ENCODE measurements at places on chromosomes 2 and 18.

DNA sequence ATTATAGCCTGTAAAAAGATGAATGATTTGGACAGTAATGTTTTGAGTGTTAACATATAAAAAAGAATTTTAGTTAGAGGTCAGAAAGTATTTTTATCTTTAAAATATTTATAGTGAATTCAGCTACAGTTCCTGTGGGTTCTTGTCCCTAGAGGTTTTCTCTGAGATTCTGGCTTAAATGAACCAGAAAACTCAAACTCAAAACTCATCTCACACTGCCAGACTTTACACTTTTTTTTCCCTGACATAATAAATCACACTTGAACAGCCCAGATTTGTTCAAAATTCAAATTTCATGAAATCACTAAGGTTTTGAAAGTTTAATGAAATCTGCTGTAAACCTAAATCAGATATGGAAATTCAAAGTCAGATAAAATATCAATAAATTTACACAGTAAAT, 92.3 kb downstream of the KCNH7 start:
- no peak for DNase-seq

DNA sequence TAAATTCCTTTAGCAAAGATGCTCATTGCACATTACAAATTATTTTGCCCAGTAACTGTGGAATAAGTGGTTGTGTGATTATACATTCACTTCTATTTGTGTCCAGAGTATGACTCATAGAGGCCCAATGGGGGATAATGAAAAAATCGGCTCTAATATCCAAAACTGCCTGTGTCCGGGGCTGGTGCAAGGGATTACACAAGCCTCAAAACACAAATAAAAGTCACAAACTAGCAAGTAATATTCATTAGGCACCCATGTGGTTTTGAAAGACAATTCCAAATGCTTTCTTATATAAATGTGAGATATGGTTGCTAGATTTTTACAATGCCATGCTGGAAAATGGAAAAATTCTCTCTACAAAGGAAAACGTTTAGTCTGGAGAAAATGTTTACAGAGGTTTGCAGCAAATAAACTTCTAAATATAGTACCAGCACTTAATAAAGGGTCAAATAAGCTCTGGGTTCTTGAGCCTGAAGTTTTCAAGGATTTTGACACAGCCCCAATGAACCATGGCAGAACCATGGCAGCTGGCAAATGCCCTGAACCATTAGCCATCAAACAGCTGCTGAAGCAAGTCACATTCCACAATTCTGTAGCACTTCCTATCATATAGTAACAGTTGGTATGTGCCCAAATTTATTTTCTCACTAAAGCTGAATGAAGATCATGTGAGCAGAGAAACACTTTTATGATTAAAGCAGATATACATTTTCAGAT, 40.5 kb downstream of the IRS1 start:
- no peak for DNase-seq

DNA sequence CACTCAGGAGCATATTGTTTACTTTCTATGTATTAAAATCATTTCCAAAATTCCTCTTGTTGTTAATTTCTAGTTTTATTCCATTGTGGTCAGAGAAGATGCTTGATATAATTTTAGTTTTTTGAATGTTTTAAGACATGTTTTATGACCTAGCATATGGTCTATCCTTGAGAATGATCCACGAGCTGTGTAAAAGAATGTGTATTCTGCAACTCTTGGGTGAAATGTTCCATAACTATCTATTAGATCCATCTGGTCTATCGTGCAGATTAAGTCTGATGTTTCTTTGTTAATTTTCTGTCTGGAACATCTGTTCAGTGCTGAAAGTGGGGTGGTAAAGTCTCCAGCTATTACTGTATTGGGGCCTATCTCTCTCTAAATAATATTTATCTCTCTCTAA, 83.3 kb upstream of the EPAS1 start:
- DNase-seq, result no peak

DNA sequence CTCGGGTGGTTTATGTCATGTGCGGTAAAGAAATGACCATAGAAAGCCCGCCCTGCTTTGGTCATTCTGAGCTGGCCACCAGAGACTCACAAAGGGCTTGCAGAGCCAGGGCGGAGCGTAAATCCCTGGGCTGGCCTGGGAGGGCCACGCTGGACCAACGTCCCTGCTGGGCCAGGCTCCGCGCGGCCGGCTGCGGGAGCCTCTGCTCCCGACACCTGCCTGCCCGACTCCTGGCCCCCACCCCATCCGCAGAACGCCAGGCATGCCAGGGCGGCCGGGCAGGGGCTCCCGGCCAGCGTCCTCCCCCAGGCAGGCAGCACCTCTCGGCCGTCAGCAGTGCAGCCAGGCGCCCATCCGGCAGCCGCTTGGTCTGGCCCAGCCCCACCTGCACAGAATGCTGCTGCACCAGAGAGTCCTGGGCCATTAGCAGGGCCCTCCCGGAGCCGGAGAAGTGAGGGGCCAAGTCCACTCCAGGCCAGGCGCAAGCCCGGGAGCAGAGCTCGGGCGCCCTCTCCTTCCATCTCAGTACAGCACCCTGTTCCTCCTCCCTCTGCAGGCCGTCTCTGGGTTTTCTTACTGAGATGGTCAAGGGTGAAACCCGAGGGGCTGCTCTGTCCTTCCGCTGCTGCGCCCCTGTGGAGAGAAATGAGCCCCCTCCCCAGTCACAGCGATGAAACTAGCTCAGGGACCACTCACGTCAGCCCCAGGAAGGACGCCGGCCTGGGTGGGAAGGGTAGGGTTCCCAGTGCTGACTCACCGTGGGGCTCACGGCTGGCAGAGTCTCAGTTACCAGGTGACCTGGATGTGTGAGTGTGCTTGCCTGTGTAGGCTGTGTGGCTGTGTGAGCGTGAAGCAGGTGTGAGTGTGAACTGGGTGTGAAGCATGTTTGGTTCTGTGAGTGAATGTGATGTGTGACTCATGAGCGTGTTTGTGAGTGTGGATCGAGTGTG, 83.3 kb downstream of the PTGR3 start:
- no peak for DNase-seq

GRCh38 chr2:28610583-28611201, 114.8 kb downstream of the PLB1 start:
- DNase-seq, result no peak

DNA sequence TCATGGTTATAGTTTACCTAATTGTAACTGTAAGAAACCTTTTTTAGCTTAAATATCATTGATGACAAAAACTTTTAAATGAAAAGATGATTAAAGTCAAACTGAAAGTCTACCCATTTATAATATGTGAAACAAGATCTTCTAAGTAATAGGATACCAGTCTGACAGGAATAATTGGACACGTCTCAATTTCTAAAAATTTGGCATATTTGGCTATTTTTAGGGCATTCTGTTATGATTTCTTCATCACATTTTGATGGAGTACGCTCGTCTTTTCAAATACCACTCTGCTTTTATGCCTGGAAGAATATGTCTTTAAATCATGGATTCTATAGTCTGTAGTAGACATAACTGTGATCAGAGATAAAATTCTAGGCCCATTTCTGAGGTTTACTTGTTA, 1.3 kb downstream of the R3HDM1 start:
- no peak for DNase-seq

DNA sequence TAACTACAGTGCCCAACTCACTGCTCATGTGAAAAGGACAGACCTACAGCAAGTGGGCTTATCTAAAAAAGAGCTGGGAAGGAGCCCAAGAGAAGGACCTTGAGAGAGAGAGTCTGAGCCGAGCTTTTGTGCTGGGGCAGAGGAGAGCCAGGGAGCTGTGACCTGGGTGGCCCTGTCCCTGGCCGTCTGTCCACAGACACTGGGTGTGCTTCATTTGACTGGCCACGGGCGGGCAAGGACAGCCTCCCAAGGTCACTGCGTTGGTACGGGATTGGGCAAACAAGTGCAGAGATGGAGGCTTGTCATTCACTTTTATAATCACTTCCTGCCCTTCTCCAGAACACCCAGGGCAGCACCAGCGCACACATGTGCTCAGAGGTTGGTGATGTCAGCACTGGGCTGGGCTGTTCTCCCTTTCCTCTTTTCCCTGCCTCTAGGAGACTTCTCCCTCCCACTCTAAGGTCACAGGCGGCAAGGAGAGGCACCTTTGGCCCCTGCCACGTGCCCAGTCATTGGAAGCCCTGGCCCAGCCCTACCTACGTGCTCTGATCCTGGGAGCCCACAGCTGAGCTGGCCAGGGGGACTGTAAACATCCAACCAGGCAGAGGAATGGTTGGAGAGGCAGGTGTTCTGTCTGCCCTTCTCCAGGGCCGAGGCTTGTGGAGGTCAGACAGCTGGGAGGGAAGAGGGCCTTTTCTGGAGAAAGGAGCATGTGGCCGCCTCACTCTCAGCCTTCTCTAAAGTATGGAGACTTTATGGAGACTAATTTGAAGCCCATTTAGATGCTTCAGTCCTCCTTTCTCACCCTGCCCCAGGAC, 6.4 kb upstream of the PSD4 start:
- no peak for DNase-seq

DNA sequence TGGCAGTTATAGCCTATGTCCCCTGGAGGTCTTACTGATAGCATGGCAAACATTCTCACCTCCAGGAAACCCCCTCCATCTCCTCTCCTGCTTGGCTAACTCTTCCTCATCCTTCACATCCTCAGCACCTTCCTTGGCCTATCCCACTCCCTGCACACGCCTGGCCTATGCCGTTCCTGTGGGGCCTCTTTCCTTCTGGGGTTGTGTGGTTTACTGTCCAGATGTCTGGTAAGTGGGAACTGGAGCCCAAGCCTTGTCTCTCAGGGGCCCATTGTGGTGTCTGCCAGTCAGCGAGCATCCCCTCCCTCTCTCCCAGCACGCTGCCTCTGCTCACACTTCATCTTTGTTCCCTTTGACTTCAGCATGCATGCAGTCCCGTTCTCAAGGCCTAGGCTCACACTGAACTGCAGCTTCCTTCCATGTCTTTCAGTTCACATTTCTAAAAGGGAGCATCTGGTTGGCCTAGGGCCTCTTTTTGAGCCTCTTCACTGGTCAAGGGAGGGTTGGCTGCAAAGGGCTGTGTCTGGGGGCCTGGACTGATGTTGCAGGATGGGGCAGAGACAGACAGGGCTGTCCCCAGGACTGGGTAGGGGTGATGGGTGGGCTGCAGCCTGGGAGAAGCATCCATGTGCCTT, 13.1 kb downstream of the SPR start:
- DNase-seq, result no peak

DNA sequence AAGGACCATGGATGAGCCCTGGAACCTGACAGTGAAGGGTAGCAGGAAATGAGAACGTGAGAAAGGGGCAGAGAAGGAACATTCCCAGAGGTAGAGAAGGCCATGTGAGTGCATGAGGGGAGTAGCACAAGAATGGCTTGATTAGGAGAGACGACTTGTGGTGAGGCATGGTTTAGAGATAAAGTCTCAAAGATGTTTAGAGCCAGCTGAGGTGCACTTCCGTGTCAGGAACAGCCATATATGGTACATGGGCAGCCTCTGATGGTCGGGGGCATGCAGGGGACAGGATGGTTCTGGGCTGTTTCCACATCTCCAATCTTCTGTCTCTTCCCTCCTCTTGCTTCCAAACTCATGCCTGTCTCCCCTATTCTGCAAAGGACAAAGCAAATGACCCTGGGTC, 28.8 kb upstream of the EFEMP1 start:
- DNase-seq, result no peak

DNA sequence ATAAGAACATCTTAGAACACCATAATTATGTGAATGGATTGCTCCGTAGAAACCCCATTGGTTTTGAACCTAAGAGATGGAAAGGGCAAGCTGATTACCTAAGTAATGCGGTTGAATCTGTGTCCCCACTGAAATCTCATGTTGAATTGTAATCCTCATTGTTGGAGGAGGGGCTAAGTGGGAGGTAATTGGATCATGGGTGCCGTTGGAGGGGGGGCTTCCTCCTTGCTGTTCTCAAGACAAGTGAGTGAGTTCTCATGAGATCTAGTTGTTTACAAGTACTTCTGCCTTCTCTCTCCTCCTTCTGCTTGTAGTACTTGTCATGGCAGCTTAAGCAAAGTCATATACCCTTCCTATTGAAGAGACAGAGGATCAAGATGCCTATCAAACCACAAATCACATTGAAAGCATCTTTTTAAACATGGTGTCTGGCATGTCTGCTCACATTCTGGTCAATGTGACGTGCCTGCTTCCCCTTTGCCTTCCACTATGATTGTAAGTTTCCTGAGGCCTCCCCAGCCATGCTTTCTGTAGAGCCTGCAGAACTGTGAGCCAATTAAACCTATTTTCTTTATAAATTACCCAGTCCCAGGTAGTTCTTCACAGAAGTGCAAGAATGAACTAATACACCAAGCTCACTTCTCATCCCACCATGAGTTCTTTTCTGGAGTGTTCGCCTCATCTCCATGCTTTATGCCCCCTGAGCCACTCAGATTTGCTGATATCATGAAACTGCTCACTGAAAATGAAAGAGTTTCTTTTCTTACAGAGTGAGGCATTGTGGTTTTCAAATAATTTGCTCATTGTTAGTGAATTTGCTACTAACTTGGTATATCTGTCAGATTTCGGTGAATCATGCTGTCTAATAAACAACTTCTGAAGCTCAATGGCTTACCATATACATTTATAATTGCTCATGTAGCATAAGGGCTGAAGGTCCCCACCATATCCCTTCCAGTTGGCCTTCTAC, 23.6 kb downstream of the KCNE4 start:
- no peak for DNase-seq

GRCh38 chr18:59695551-59695950, 1.7 kb downstream of the CCBE1 start:
- DNase-seq, result no peak

DNA sequence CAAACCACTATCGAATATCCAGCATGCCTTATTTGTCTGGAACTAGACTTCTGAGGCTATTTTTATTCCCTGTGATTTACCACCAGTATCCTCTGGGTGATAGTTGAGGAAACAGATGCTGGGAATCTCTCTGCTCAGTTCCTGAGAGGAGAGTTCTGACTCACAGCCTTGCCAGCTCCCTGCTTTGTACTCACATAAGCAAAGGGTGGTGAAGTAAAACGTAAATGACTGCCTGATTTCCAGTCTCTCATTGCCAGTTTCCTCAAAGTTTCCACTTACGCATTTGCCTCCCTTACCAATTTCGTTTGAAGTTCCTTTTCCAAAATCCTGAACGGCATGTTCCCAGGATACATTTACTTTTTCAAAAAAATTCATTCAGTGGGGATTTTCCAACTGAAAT, 69.2 kb upstream of the HNRNPA3 start:
- DNase-seq, result no peak

DNA sequence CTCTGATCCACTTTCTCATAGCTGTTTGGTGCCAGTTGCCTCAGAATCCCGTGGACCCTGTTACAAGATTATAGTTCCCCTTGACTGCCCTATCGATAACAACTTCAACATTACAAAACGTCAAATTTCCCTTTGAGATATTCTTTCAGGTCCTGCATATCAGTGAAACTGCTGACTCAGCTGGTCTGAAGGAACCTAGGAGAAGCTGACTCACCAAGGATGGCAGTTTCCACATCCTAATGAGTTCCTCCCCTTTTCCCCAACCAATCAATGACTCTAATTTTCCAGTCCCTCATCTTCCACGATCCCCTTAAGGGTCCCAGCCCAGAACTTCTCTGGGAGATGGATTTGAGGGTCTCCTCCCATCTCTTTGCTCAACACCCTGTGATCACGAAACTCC, 27.6 kb upstream of the GNAL start:
- DNase-seq, result no peak

Measured in NT2/D1 (cell line).